ENCODE measurements at places on chromosomes 2 and 18. TPM values are rescaled to one million over a fixed set of nuclear protein-coding genes. Genes with fewer than 3 reads are reported as not detected.

- H3K4me1 ChIP-seq: no peaks in the 10 kb centered on the region
- no peaks in the 10 kb centered on the region for H3K36me3 ChIP-seq
- no peaks in the 10 kb centered on the region for H3K27me3 ChIP-seq
- H3K27ac ChIP-seq: no peak overlapping the region
- no peak for DNase-seq
These were observed 115.2 kb downstream of the EXOC6B start for GRCh38 chr2:72710418-72711152.

DNA sequence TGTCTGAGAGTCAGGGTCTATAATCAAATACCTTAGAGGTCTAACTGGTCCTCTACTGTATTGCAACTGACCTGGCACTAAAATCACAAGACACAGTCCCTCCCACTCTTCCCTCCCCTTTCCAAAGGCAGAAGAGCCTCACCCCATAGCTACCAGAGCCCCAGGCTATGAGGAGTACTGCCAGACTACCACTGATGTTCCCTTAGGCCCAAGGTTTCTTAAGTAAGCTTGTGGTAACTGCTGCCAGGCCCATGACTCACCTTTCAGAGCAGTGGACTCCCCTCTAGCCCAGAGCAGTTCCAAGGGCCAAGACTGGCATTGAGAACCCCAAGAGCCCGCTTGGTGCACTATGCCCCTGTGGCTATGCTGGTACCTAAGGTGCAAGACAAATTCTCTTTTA, 1193.4 kb downstream of the DSC3 start:
- no peak for DNase-seq
- no peaks in the 10 kb centered on the region for H3K27me3 ChIP-seq
- no peak overlapping the region for H3K4me3 ChIP-seq
- no peak overlapping the region for H3K27ac ChIP-seq

GRCh38 chr2:234368861-234369261, 128.0 kb downstream of the ARL4C start:
- H3K4me3 ChIP-seq: no peak overlapping the region
- no peaks in the 10 kb centered on the region for H3K4me1 ChIP-seq
- no peaks in the 10 kb centered on the region for H3K36me3 ChIP-seq
- no peak for DNase-seq
- H3K27ac ChIP-seq: no peak overlapping the region

Gene RSAD2
- total RNA-seq: 1.2 TPM

Gene ACOXL
- not detected for total RNA-seq

Gene EMILIN1
- total RNA-seq: 140 TPM

Gene ZSCAN30
- total RNA-seq: 16.0 TPM

Gene G6PC2
- 0.06 TPM for total RNA-seq

Gene RASGRP3
- 23.8 TPM for total RNA-seq

Data from adrenal gland (tissue), 19 donors.